ENCODE measurements at places on chromosomes 2 and 18.

DNA sequence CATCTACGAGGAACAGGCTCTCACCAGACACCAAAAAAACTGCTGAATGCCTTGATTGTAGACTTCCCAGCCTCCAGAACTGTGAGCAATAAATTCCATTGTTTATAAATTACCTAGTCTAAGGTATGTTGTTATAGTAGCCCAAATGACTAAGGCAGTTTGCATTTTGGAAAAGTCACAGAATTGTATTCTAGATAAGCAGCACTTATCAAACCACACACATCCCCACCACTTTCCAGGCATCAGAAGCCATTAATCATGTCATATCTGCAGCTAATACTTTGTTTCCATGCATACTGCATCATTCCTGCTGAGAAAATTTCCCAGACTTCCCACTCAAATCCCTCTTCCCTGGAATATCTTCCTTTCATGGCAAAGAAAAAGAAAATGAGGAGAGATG is 187.2 kb downstream of the INO80D start:
- no peak for DNase-seq

DNA sequence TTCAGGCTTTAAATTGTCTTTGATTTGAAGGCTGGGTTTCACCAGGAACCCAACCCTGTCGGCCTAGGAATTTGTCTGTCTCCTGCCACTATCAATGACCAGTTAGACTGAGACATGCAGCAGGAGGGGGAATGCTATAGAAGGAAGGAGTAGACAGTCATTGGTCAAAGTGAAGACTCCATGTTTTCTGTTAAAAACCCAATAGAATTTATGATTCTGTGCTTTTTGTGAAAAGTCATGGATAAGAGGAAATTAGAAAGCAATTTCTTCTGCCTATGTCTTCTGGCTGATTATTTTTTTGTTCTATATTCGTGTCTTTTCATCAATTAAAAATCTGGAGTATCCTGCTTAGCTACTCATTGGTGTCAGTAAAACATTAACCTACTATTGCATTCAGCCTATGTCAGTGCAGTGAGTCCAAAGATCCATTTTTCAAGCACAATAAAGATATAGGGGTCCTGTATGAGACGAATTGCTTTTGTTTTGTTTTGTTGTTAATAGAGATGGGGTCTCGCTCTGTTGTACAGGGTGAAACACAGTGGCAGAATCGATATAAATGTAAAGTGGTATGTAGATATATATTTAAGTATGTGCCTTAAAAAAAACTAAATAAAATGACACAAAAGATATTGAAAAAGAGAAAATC is 7.9 kb upstream of the KYNU start:
- DNase-seq: no peak

- no peak for DNase-seq
These were observed 229.5 kb upstream of the EPAS1 start for GRCh38 chr2:46067501-46068305.

- DNase-seq: no peak
These were observed 142.5 kb upstream of the L3MBTL4 start for GRCh38 chr18:6557057-6557769.

DNA sequence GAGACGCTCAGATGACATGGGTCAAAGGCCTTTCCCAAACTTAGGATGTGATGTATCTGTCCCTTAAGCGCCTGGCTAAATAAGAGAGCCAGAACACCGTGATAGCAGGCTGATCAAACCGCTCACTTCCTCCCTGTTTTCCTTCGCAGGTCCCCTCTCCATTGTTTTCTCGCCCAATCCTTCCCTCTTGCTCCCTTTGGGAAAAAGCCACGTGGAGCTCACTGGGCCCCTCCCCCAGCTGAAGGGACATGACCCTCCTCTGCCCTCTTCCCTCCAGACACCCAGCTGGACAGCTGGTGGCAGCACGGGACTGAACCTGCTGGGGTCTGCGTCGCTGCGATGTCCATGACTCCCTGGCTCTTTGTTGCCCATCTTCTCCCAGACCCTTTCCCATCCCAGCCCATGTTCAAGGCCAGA is 201.7 kb downstream of the TNS1 start:
- DNase-seq: no peak

DNA sequence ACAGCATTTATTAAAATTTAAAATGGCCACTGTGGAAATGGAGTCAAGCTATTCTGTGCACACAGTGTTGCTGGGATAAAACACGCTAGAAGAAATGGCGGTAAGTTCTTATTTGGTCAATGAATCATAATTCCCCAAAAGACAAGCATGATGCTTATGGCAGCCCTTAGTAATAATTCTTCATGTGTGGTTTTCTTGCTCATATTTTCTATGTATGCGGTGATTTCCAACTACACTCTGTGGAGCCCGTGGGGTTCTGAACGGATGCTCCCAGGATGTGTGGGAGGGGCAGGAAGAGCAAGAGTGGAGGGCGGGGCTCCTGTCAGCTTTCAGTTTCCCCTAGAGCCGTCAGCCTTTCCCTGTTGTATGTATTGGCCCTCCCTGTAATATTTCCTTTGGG is 91.7 kb upstream of the RMDN2 start:
- DNase-seq: no peak

GRCh38 chr2:129764376-129765325 is 214.8 kb upstream of the RAB6C start:
- DNase-seq: no peak

DNA sequence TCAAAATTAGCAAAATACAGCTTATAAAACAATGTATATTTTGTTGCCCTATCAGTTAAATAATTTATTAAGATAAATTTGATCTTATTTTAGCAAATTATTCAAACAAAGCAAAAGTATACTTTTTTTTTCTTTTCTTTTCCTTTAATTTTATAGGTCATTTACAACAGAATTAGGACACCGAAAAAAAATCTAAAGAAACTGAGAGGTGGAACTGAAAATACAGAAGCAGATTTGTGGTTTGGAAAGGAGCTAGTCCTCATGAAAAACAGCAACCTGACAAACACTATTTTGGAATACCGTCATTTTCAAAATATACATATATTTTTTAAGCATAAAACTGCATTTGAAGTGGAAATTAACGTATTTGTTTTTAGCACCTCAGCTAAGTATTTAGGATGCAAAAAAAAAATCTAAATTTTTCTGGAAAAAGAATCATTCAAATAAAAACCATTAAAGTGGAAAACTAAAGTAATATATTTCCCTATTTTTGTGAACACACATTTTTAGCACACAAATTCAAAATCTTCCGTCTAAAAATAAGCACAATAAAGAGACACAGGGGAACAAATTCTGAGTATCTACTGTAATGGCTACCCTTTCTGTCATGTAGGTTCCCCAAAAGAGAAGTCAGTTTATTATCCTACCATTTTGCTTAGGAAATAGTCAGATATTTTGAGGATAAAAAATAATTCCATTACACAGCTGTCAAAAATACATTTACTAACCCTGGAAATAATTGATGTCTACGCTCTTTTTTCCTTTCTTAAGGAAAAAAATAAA is 2.7 kb downstream of the CCDC88A start:
- peak; percentile 42 for DNase-seq

- DNase-seq: no peak
These were observed 10.9 kb upstream of the GPR35 start for GRCh38 chr2:240614391-240614790.

- DNase-seq: no peak
These were observed 20.4 kb downstream of the TTC32 start for GRCh38 chr2:19881221-19881907.

DNA sequence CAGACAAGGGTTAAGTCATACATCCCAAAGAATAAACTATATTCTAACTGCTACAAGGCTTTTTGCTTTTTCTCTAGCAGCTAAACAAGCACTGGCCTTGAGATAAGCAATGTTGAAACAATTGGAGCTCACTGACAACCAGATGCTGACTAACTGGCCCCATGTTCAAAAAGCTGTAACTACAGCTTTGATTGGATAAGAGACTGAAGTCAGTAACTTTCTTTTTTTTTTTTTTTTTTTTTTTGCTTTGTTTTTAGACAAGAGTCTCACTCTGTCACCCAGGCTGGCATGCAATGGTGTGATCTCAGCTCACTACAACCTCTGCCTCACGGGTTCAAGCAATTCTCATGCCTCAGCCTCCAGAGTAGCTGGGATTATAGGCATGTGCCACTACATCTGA is 45.4 kb upstream of the TMEM163 start:
- DNase-seq: no peak

DNA sequence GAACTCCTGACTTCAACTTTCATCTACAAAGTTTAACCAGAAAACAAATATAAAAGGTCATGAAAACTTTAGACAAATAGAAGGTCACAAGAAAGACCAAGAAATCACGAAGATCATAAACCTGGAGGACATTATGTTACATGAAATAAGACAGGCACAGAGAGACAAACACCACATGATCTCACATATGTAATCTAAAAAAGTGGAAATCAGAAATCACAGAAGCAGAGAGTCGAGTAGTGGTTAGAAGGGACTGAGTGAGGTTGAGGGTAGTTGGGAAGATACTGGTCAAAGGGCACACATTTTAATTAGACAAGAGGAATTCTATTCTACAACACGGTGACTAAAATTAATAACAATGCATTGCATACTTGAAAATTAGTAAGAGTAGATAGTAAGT is 1.4 kb downstream of the GCFC2 start:
- peak; percentile 55 for DNase-seq

Measured in RKO (cell line).